Type B pancreatic cell (in vitro differentiated cells): ENCODE measurements at places on chromosomes 7 and 10. TPM values are rescaled to one million over a fixed set of nuclear protein-coding genes. Genes with fewer than 3 reads are reported as not detected.

ACBD7 gene
- total RNA-seq = 0.76 and 4.3 TPM in 2 replicates

WDR37 gene
- total RNA-seq = 16.2 and 17.6 TPM in 2 replicates

CYP3A5 gene
- 33.1 and 53.0 TPM in 2 replicates for total RNA-seq

GRCh38 chr7:47346377-47346914 is 235.5 kb downstream of the TNS3 start:
- peaks cover 17% of the 10 kb centered on the region for H3K4me1 ChIP-seq
- H3K36me3 ChIP-seq = peaks cover 25% of the 10 kb centered on the region
- DNase-seq = no peak
- H3K4me3 ChIP-seq = no peak overlapping the region
- no peaks in the 10 kb centered on the region for H3K27me3 ChIP-seq
- H3K27ac ChIP-seq = no peak overlapping the region

DNA sequence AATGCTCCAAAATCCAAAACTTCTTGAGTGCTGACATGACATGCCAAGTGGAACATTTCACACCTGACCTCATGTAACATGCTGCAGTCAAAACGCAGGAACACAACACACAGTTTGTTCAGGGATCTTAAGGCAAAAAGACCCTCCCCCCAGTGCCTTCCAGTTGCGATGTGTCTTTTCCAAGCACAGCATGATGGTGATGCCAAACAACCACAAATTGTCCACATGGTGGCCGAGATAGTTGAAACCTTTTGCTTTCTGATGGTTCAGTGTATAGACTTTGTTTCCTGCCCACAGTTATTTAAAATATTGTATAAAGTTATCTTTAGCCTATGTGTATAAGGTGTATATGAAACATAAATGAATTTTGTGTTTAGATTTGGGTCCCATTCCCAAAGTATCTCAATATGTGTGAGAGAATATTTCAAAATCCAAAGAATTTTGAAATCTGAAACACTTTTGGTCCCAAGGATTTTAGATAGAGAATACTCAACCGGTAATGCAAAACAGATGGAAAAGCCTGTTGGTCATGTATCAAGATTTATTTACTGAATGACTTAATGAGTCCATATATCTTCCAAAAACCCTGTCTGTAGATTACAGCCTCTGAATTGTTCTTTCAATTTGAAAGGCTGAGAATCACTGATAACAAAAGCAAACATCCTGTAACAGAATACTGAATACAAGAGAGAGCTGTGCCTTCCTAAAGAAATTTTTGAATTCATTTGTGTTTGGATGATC is 93.4 kb upstream of the OIT3 start:
- no peaks in the 10 kb centered on the region for H3K27me3 ChIP-seq
- peak overlapping the region; percentile 16 for H3K27ac ChIP-seq
- no peak for DNase-seq
- H3K4me1 ChIP-seq = peaks cover 21% of the 10 kb centered on the region

DNA sequence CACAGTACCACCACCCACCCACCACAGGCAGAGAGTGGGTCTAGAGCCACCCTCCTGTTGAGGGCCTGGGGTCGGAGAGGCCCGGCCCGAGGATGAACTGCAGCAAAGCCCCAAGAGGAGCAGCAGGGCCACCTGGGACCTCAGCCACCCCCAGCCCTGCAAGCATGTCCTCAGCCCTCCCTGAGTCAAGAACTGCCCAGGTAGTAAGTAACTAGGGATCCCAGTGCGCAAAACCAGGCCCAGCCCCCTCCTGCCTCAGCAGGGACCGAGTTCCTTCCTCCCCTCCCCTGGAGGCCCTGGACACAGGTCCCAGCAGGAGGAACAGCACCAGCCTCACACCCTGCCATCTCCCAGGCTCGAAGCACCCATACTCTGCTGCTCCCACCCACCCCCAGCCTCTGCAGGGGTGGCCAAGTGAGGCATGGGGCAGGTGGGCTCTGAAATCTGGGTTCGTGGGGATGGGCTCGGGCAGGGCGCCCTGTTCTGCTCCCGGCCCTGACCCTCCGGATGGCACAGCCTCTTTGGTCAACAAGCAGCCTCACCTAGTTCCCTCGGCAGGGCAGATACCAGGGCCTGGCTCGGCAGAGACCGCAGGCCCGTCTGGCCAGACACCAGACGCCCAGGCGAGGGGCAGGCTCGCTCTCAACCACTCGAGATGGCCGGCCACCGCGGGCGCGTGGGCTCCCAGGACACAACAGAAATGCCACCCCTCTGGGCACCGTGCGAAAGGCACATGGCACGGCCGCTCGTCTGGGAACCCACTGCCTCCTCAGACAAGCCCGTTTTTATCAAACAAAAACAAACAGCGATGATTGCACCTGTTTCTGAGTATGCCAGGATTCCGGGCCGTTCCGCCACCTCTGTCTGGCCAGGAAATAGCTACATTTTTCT is 15.2 kb downstream of the PDGFA start:
- H3K4me3 ChIP-seq = no peak overlapping the region
- H3K27me3 ChIP-seq = no peaks in the 10 kb centered on the region
- peak overlapping the region; percentile 95 for H3K27ac ChIP-seq
- DNase-seq = no peak
- H3K4me1 ChIP-seq = peaks cover 17% of the 10 kb centered on the region
- peaks cover 8% of the 10 kb centered on the region for H3K36me3 ChIP-seq

GRCh38 chr7:155058896-155059295 is 11.2 kb upstream of the HTR5A start:
- H3K4me1 ChIP-seq = no peaks in the 10 kb centered on the region
- H3K27ac ChIP-seq = no peak overlapping the region
- DNase-seq = no peak

- peaks cover 12% of the 10 kb centered on the region for H3K27me3 ChIP-seq
- no peaks in the 10 kb centered on the region for H3K4me1 ChIP-seq
These were observed 93.1 kb downstream of the STRA8 start for GRCh38 chr7:135326636-135327280.

DNA sequence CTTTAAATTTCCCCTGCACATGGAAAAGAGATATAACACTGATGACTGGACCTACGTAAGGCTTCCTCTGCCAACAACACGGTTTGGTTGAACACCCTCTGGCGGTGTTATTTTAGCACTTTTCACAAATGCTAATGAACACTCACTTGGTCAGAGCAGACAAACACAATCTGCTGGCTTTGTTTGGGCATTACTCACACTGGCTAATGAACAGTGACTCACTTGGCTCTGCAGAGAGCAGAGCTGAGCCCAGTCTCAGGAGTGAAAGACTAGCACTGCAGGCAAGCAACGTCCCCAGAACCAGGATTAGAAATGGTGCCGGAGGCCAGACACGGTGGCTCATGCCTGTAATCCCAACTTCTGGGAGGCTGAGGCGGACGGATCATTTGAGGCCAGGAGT is 430.8 kb downstream of the PLXNA4 start:
- no peak overlapping the region for H3K4me3 ChIP-seq
- no peaks in the 10 kb centered on the region for H3K4me1 ChIP-seq
- H3K27ac ChIP-seq = no peak overlapping the region
- no peaks in the 10 kb centered on the region for H3K36me3 ChIP-seq
- peaks cover 8% of the 10 kb centered on the region for H3K27me3 ChIP-seq
- DNase-seq = no peak

DNA sequence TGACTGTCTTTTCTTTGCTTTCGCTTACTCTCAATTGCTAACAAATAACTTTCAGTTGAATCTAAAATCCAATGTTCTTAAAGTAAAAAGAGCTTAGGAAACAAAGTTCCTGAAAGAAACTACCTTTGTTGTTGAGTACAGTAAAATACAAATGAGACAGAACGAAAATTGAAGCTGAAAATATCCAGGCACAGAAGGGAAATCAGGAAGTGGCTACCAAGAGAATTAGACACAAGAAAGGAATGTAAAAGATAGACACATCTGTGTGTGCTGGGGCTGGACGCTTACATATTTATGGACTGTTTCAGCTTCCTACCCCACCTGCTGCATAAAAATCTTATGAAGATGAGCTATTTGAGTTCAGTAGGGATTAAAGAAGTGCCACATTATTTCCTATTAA is 161.7 kb upstream of the PLXDC2 start:
- no peak overlapping the region for H3K4me3 ChIP-seq
- H3K4me1 ChIP-seq = peaks cover 3% of the 10 kb centered on the region
- peak overlapping the region; percentile 58 for H3K27ac ChIP-seq
- H3K27me3 ChIP-seq = no peaks in the 10 kb centered on the region
- no peaks in the 10 kb centered on the region for H3K36me3 ChIP-seq

GRCh38 chr10:21705828-21706176 is 171.8 kb downstream of the MLLT10 start:
- H3K4me3 ChIP-seq = no peak overlapping the region
- H3K27ac ChIP-seq = no peak overlapping the region
- no peaks in the 10 kb centered on the region for H3K27me3 ChIP-seq
- peaks cover 54% of the 10 kb centered on the region for H3K36me3 ChIP-seq
- H3K4me1 ChIP-seq = peaks cover 14% of the 10 kb centered on the region
- no peak for DNase-seq

- peaks cover 9% of the 10 kb centered on the region for H3K4me1 ChIP-seq
- H3K27ac ChIP-seq = no peak overlapping the region
- no peak overlapping the region for H3K4me3 ChIP-seq
- no peak for DNase-seq
- H3K27me3 ChIP-seq = no peaks in the 10 kb centered on the region
- H3K36me3 ChIP-seq = no peaks in the 10 kb centered on the region
These were observed 154.3 kb upstream of the LAMB4 start for GRCh38 chr7:108284349-108285002.

GRCh38 chr10:132926777-132927650 is 15.4 kb downstream of the CFAP46 start:
- no peak overlapping the region for H3K4me3 ChIP-seq
- no peak for DNase-seq
- H3K27ac ChIP-seq = no peak overlapping the region
